ENCODE measurements at places on chromosomes 16 and 17.

- no peak for DNase-seq
These were observed 43.8 kb downstream of the CMC2 start for GRCh38 chr16:80962879-80963278.

DNA sequence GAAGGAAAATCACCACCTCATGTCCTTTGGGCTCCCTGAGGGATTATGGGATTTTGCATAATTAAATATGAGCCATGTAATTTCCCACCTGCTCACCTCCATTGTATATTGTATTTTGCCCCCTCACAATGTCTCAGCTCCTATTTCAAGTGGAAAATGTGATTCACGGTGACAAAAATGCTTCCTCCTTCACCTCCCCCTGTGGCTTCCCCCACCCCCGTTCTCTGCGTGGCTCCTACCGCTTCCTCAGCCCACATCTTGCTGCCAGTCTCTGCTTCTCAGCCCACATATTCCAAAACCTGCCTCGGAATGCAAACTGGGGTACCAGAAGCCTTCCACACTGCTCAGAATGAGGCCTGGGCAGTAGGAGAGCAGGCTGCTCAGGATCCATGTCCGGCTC, 394.5 kb upstream of the C16orf82 start:
- no peak for DNase-seq

DNA sequence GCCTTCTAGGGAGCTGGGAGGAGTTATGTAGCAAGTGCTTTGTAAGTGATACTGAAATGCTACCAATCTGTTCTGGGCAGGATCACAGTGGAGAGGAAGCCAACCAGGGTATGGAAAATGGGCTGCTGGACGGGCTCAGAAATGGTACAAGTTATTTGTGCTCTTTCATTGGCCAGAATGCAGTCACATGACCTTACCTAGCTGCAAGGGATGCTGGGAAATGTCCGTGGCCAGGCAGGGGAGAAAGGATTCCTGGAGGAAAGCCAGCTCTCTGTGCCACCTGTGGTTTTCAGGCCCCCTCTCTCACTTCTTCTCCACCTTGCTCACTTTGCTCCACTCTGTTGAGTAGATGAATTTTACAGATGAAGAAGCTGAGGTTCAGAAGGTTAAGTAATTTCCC, 4.8 kb downstream of the EEF2K start:
- no peak for DNase-seq

DNA sequence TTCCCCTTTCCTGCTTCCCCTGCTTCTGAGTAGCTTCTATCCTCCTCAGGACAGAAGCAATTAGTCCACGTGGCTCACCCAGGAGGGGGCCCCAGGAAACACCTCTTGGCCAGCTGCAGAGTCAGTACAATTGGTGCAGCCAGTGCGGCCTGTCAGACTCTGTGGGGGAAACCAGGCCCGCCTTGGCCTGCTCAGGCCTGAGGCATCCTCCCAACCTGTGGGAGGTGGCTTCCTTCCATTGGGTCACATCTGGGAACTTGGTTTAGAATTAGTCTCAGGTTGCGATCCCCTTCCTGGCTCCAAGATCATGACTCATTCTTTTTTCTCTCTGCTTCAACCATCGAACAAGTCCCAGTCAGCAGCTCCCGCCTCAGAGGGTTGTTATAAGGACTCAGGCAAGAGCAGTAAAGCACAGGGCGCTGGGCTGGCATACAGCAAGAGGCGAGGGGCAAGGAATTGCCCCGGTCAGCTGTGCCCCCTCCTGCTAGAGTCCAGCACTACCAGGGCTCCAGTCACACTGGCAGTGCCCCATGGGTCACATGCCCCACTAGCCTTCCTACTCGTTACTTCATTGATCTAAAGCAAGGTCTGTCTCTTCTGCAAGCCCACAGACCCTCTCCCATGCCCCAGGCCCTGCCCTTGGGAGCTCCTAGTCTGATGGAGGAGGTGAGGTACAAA, 8.1 kb upstream of the EPX start:
- peak; percentile 63 for DNase-seq

GRCh38 chr17:77491921-77492445, 351.2 kb downstream of the SEC14L1 start:
- no peak for DNase-seq

DNA sequence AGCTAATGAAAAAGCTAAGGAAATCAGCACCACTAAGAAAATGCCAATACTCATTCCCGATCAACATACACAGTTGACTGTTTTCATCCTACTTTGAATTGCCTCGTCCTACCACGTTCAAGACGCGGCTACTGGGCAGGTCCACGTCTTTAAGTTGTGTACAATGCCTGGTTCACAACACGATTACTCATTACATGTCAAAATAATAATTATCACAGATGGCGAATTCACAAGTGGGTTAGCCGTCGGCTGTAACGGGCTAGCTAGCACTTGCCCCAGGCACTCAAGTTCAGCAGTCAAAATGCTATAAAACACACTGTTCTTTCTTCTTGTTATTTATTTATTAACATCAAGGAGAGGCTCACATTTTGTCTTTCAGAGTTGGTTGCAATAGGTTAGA, 124.2 kb downstream of the ZFHX3 start:
- DNase-seq, result no peak

DNA sequence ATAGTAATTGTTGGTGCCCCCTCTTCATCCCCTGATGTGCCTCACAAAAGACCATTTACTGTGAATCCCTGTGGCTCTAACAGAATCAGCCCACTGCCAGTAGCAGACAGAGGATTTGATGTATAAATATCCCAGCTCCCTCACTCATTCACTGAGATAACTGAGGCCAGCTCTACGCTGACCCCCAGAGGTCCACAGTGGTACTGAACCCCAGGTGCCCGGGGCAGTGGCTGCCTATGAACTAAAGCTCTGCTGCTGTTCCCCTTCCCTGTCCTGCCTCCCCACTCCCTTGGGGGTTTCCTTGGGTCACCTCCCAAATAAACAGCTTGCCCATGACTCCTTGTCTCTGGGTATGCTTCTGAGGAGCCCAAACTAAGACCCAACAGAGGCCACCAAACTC, 295.8 kb downstream of the FOXL1 start:
- DNase-seq, result peak; percentile 36

- no peak for DNase-seq
These were observed 9.3 kb downstream of the OSBPL7 start for GRCh38 chr17:47812146-47812920.

DNA sequence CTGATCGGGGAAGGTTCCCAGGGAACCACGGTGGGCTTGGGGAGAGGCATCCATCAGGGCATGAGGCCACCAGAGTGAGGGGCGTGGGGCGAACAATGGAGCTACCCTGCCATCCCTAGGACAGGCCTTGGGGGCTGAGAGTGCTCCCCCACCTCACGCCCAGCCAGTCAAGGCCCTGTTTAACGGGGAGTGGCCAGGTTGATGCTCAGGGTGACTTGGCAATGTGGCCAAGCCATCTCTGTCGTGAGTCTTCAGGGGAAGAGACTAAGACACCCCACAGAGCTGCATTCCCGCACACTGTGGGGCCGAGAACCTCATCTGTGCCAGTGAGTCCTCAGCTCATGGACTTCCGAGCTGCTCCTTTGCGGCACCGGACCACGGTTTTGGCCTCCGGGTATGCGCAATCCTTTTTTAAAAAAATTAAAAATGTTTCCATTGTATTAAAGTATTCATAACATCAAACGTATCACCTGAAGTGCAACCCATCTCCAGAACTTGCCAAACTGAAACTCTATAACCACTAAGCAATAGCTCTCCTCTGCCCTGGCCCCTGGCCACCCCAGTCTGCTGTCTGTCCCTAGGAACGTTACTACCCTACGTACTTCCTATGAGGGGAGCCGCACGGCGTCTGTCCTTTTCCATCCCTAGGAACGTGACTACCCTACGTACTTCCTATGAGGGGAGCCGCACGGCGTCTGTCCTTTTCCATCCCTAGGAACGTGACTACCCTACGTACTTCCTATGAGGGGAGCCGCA, 71.8 kb upstream of the DOC2B start:
- DNase-seq, result no peak

DNA sequence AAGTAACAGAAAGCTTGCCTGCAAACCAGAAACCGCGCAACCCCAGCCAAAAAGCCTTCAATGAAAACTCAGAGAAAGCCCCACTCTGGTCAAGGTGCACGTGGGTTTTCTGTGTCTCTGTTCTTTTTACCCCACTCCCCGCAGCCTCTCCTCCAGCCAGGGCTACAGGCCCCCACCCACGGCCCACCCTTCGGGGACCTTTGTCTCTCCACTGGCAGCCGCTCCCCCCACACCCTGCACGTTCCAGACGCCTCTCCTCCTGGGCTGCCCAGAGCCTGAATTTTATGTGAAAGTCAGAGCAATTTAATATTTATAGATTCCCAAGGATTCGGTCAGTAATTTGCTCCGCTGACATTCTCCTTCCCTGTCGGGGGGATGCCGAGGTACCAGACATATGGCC, 24.2 kb downstream of the MRM3 start:
- no peak for DNase-seq

DNA sequence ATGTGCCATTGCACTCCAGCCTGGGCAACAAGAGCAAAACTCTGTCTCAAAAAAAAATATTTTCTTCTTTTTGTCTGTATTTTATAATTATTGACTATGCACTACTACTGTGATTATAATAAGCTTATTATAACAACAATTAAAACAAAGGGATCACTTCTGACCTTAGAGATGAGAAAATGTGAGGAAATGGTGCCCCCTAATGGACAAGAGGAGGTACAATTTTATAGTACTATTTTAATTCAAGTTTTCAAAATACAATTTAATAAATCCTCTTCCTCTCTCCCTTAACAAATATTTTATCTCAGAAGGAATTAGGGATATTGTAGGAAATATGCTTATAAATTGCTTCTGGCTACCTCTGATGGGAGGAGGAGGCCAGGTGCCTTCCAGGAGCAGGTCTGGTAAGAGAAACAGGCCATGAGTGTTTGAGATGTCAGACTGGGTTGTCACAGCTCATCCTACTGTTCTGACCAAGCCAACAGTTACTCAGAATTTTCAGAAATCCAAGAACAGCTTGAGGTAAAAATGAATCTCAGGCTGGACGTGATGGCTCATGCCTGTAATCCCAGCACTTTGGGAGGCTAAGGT, 14.0 kb downstream of the VPS53 start:
- peak; percentile 46 for DNase-seq

DNA sequence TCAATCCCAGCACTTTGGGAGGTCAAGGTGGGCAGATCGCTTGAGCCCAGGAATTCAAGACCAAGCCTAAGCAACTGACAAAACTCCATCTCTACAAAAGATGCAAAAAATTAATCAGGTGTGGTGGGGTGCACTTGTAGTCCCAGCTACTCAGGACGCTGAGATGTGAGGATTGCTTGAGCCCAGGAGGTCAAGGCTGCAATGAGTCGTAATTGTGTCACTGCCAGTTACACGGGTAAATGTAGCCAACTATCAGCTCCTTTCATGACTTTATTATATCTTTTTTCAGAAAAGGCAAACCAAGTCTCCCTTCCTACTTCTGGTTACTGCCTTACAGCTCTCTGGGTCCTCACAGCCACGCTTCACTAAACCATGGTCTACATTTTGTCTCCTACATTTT, 4.0 kb downstream of the SDF2 start:
- DNase-seq, result peak; percentile 64

GRCh38 chr16:49822649-49823370, 33.1 kb downstream of the ZNF423 start:
- DNase-seq, result no peak

GRCh38 chr16:72552654-72553053, 380.7 kb upstream of the PMFBP1 start:
- peak; percentile 36 for DNase-seq

DNA sequence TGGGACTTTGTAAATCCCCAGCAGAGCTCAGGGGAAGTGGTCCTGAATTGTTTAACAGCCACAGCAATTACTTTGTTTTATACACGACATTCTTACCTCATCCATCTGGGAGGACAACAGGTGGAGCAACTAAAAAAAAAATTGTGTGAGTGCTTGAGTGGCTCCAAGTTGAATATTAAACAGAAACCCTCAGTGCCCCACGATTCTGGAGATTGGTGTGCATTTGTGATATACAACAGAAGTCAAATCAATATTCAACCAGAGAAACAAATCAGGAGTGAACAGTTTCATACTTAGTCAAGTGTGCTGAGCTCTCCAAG, 204.8 kb downstream of the HAPSTR1 start:
- DNase-seq, result no peak

DNA sequence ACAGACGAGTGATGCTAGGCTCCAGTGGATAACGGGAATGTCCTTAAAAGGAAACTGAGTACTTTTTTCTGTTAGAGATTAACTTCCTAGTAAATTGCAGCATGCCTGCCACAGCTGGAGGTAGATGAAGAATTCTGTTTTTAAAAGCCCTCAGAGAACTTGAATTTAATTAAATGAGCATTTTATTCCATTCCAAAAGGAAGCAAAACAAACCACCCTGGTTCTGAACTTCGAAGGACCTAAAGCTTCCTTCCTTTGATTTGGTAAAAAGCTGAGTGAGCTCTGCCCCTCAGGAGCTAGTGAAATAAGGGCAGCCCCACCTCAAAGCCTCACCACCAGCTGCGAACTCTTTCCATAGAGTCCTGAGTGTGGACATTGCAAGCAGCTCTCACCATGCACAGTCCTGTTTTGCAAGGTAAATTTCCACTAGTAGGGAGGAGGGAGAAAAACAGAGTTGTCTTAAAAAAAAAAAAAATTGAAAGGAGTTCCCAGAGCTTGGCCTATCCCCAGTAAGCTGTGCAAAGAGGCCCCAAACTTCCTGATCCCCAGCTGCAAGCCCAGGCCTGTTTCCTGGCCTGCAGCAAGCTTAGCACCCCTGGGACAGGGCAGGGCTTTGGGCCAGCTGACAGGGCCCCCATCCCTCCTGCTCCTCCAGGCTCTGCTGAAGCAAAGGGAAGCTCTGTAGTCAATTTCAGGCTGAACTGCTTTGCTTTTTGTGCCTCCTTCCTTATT, 11.2 kb downstream of the CHD9NB start:
- DNase-seq, result peak; percentile 8

DNA sequence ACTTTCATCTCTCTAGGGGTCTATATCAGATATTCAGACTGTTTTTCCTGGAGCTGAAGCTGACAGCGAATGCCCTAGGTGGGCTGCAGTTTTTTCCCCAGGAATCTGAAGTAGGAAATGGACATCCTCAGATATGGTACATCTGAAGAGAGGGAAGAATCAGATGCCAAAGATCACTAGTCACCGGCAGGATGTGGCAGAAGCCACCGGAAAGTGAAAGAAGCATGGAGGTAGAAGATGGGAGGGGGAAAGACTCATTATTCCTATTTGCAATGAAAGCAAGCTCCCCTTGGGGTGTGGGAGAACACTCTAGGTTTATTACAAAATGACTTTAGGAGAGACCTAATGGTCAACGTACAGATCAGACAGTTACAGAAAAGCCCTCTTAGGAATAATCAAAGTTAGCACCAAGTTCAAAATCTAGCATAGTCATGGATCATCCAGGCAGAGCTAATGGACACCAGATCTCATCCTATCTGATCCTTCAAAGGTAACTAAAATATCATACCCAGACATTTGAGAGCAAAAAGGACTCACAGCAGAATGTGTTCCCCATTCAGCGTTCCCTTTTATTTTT, 110.7 kb downstream of the HS3ST3A1 start:
- peak; percentile 64 for DNase-seq
